ENCODE measurements at places on chromosomes 7 and 10. TPM values are rescaled to one million over a fixed set of nuclear protein-coding genes. Genes with fewer than 3 reads are reported as not detected.

Gene EGFR
- total RNA-seq, result 88.0 TPM

Gene C7orf33
- total RNA-seq, result not detected

Gene NRP1
- 59.9 TPM for total RNA-seq

Gene RBM28
- total RNA-seq, result 51.3 TPM

Gene CPN1
- 0.34 TPM for total RNA-seq

Gene LRRC18
- not detected for total RNA-seq

Gene CNNM1
- 22.8 TPM for total RNA-seq

Gene RHOBTB1
- total RNA-seq, result 17.2 TPM

Gene SPDYE2
- not detected for total RNA-seq

Gene RPEL1
- total RNA-seq, result 0.07 TPM

Gene GPRIN2
- total RNA-seq, result 31.3 TPM

Gene ADRA2A
- 0.20 TPM for total RNA-seq

Gene WIPF3
- 0.48 TPM for total RNA-seq

Gene PNLIPRP2
- 0.06 TPM for total RNA-seq

Gene XRCC2
- total RNA-seq, result 4.8 TPM
